ENCODE measurements at places on chromosomes 1 and 21.

- DNase-seq: no peak
Measured at GRCh38 chr1:60034999-60035398, 38.6 kb downstream of the C1orf87 start.

DNA sequence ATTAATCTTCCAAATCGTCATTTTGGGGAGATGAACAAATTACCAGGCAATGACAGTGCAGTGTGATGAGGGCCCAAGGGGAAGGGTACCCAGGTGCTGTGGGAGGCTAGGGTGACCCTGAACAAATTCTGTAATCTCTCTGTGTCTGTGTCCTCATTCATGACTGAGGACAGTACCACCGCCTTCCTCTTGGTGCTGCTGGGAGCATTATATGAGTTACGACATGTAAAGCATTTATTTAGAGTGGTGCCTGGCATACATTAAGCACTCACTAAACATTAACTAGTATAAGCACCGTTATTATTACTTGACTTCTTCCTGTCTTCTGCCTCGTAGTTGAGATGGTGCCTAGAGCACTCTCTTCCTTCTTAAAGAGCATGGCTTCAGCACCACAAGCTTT lies 468.2 kb upstream of the VAMP3 start:
- no peak for DNase-seq

GRCh38 chr21:15057285-15057684 lies 7.5 kb downstream of the NRIP1 start:
- DNase-seq: no peak

DNA sequence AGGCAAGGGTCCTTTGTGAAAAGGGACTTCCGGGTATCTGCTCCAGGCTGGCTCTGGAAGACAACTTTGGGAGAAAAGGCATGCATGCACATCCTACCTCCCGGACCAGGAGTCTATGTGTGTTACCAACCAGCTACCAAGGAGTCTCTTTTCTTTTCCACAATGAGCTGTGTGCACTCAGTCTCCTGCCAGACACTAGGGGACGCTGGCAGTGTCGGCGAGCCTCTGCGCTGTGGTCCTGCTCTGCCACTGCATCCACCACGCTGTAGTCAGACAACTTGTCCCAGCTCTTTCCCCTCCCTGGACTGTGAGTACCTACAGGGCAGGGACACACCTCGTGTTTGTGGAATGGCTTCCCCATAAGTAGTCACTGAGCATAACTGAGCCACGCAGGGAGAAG lies 5.1 kb upstream of the SSR2 start:
- DNase-seq: no peak

GRCh38 chr1:107787299-107787698 lies 177.7 kb downstream of the VAV3 start:
- no peak for DNase-seq

GRCh38 chr1:58929671-58930325 lies 146.0 kb upstream of the JUN start:
- DNase-seq: no peak

DNA sequence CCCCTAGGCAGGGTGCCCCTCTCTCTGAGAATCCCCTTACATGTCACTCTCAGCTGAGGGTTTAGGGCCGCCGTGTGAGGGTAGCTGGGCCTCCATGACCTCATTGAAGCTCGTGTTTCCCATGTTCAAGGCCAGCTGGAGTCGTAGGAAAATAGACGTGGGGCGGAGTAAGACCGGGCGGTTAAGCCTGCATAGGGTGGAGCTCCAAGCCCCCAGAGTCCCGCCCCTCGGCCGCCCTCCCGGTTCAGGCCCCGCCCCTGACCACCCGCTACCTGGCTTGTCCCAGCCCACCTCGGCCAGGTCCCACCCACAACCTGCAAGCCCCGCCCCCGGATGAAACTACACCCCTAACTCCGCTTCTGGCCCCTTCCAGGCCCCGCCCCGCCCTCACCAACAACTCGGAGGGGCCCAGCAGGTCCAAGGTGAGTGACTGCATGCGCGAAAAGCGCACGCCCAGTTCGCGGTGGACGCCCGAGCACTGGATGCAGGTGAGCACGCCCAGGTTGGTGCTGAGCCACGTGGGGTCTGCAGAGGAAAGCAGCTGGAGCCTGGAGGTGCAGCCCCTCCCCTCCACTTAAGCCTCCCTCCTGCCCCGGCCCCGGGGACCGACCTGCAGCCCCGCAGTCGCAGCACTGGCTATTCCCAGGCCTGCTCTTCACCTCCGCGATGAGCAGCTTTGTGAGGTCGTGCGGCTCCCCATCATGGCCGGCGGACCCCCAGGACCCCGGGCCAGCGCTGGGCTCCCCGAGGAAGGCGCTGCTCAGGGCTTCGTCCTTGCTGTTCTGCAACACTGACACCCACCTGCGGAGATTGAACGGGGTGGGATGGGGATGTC lies 12.2 kb upstream of the TCEA3 start:
- DNase-seq: no peak

DNA sequence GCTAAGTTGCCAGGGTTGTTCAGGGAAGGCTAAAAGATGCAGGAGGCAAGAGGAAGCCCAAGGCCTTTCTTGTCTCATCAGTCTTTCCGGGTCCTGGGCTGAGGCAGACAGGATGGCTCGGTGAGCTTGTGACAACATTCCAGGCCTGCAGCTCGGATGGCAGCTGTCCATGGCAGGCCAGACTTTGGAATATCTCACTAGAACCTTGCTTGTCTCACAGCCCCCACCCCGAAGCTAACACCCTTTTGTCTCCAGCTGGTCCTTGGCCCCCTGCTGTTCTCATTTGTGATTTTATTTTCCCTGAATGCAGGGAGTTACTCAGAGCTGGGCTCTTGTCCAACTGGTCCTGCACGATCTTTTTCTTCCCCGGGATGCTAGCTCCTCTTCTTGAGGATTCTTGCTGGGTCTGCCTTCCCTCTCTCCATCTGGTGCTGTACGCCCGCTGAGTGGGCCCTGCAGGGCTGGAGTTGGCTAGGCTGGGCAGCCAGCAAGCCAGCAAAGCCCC lies 477.2 kb upstream of the CAMK1G start:
- DNase-seq: no peak

DNA sequence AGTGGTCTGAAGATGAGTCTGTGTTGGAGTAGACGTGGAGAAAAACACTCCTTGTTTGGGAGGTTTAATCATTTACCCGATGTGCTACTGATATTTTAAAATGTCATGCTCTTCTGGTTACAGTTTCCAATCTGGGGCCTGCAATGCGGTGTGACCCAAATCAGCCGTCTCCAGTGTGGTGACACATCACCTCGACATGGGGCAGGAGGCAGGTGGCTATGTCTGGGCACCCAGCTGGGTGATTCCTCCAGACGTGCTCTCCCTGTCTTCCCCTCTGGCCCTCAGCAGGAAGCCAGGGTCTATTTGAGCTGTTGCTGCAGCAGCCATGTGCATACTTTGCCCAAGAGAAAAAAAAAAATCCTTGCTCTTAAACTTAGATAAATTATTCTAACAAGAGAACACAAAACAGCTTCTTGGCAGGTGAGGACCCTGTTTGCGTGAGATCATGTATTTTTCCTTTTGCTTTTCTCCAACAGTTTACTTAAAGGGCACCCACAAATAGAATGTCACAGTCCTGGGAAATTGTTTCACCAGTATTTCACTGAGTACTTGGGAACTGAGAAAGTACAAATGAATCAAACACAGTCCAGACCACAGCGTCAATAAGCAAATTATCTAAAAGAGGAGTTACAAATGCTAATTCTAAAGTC lies 38.9 kb upstream of the MAP10 start:
- no peak for DNase-seq

DNA sequence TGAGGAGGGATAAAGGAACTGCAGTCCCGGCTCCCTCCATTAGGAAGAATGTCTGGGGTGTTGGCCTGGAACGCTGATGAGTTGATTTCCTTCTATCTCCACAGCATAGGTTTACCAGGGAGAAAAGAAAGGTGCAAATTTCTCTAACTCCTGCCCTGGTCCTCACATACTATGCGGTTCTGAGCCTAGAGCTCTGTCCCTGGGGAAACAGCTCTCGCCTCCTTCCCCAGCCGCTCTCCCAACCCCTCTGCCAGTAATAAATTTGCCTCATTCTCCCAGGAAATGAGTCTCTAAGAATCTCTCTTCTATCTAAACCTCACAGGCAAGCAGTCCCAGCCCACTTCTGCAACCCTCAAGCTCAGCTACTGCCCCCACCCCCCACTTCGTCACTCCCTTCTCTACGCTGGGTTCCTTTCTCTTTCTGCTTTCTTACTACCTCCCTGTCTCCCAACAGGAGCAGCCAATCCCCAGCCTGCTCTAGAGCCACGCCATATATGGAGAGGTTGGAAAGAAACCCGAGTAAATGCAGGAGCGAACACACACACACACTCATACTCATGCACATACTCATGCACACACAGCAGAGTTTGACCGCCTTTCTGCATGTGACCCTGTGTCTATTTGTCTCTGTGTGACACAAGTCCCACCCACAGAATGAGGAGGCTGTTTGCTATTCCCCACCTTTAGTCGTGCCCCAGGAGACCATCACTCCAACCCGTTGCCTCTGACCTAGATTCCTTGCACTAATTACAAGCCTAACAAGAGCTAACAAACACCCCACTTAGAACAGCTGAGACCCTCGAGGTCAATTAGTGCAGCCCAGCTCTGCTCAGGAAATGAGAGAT lies 13.4 kb downstream of the PLEKHO1 start:
- DNase-seq: peak; percentile 91

DNA sequence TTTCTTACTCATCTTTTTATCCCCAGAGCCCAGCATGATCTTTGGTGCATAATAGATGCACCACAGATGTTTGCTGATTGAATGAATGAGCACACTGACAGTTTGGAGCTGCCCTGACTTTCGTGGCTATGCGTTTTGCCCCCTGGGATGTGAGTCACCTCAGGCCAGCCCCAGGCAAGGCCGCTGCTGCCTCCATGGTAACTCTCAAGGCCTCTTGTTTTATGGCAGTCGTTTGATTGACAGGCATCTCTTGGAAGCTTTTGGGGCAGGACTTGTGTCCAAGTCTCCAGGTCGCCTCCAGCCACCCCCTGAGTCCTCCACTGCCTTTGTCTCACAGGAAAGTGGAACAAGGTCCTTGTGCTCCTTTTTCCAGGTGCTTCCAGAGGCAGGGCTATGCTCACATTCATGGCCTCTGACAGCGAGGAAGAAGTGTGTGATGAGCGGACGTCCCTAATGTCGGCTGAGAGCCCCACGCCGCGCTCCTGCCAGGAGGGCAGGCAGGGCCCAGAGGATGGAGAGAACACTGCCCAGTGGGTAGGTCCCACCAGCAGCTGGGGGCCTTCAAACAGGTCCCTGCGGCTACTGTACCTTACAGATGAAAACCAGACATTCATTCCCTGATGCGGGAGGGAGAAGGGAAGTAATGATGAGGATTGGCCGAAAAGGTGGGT lies 11.2 kb downstream of the PSEN2 start:
- no peak for DNase-seq

DNA sequence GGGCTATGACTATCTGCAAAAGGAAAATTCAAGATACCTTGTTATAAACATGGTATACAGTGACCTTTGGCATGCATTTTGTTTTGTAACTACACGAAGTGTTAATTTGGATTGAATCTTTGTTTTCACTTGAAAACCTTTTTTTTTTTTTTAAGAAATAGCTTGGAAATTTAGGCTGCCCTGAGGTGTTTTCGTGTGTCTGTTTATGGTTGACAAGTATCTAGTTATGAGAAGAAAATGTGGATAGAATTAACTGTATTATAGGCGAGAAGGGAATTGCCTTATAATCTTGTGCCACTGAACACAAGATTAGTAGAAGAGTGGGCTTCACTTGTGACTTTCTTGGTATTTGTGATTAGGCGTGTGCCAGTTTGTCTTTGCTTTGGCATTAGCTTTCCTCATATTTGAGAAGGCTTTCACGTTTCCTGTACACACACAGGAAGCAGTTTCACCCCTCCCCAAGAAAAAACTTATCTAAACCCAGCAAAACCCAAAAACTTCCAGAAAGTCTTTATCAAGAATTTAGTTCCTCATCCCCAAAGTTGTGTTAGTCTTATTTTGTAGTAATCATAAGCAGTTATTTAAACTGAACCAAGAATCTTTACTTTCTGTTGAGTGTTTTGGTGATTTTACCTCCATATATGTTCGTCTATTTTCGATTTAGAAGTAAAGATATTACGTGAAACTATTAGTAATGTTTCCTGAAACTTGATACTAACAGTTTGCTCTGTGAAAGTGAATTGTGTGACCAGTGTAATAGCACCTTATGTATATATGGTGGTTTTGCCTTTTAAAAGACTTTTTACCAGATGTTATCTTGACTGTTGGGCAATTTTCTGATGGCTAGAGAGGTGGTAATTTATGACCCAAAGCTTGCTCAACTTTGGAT lies 3.8 kb downstream of the DYRK1A start:
- DNase-seq: no peak

- no peak for DNase-seq
Measured at GRCh38 chr1:201026836-201027235, 3.3 kb upstream of the KIF21B start.

DNA sequence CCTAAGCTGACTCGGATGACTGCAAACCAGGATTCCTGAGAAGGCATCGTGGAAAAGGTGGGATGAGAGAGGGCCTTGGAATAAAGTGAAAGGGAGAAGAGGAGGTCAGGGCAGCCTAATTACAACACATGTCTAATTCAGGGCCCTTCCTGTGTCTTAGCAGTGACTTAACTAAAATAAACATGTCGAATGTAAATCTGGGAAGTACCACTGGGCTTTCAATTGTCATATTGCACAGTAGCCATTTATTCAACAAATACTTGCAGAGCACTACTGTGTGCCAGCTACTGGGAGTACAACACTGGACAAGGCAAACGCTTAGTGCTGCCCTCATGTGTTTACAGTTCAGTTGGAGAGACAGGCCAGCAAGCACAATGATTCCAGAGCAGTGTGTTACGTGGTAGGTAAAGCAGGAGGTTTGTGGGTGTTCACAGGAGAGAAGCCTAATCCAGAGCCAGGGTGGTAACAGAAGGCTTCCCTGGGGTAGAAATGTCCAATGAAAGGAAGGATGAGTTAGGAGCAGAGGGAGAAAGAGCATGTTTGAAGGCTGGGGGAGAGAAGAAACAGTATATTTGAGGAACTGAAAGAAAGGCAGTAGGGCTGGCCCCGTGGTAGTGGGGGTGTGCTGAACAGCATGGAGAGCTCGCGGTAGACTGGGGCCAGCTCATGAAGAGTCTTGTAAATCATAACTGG lies 38.0 kb upstream of the RASAL2 start:
- no peak for DNase-seq

DNA sequence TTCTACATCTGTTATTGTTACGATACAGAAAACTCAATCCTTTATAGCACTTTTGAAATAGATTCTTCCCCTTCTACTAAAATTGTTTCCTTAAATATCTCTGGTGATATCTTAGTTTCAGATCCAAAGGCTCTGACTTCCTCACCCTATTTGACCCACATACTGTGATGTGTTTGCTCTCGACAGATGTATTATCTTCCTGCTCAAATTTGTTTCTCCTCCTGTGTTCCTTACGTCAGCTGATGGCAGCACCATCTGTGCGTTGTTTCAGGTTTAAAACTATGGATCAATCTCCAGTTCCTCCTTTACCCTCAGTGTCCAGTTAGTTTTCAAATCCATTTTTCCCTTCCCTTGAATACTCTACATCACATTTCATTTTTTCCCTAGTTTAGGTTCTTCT lies 274.4 kb downstream of the RYR2 start:
- DNase-seq: no peak

GRCh38 chr1:18751425-18751824 lies 108.0 kb downstream of the TAS1R2 start:
- no peak for DNase-seq

Measured in mucosa of gallbladder (tissue), 1 donor.